ENCODE measurements at places on chromosomes 3 and 15. TPM values are rescaled to one million over a fixed set of nuclear protein-coding genes. Genes with fewer than 3 reads are reported as not detected.

Gene PRICKLE2
- total RNA-seq = 15.0 TPM

DNA sequence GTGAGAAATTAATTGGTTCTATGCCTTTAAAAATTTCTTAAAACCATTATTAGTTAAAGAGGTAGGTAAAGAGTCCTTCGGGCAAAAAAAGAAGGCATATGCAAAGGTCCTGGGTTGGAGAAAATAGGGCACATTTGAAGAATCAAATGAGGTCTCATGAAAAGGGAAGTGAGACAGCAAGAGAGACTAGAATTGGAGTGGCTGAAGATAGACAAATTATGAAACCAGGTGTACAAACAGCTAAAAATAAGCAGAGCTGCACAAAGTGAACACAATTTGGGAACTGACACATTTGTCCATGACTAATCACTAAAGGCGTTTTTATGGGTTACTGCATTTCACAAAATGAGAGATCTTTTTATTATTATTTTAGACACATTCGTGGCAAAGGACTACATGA is 581.2 kb downstream of the PYDC2 start:
- no peak for DNase-seq

Gene GDPGP1
- total RNA-seq = 5.9 TPM

Gene HOMER2
- 20.4 TPM for total RNA-seq

DNA sequence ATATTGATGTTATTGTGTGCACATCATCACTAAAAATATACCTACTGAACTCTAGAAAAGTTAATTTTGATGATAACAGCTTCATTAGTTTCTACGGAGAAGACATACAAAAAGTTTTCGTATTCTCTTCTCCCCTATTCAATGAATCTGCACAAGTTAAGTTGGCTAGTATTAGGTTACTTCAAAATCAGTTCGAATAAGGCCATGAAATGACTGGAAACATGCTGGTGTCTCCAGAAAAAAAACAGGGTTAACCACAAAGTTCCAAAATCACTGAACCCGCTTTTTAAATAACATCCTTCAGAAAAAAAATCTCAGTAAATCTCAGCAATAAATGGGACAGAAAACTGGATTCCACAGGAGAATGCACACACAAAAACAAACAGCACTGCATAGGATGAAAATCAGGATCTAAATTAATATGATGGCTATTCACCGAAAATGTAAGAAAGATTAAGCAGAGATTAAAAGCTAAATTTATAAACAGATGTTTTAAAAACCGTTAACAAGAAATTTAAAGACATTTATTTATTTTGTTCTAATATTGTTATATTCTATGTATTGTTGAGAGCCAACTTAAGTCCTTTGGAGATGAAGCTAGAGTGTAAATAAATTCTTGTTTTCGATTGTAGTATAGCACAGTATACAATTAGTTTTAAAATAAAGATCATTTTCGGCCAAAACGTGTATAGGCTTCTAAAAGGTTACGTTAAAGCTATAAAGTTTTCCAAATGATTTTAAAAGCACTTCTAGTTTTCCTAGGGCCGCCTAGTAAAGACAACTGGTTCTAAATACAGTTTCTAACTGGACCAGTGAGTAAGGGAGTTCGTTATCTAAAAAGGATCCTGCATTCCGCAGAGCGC is 1.0 kb downstream of the IGSF11 start:
- DNase-seq = no peak

- no peak for DNase-seq
Observed at GRCh38 chr15:44219073-44219472, 24.0 kb upstream of the FRMD5 start.
